Activated T-helper 1 cell treated with anti-CD3 and anti-CD28 coated beads, Interleukin-12 subunit alpha, Interleukin-12 subunit beta, Interleukin-2, Interleukin-4 antibody, amounts not matched to agents 30 ng/mL and 10 ng/mL and 1 ng/mL, durations not matched to agents 14 hours and 24 hours and 36 hours (primary cell): ENCODE measurements at places on chromosomes 6 and 20.

- DNase-seq: no peak
Observed at GRCh38 chr6:130765181-130765727, 62.0 kb upstream of the SMLR1 start.

DNA sequence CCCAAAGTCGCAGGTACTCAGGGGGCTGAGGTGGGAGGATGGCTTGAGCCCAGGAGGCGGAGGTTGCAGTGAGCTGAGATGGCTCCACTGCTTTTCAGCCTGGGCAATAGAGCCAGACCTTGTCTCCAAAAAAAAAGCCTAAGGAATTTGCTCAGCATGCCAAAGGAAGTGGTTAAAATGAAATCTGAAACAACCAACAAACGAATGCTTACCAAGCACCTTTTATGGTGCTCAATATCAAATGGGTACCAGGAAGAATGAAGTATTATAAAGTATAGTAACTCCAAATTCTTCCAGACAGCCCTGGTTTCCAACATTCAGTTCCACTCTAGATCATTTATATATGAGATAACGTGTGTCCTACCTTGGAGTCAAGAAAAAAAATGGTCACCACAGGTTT, 14.0 kb downstream of the GMDS start:
- no peak for DNase-seq

DNA sequence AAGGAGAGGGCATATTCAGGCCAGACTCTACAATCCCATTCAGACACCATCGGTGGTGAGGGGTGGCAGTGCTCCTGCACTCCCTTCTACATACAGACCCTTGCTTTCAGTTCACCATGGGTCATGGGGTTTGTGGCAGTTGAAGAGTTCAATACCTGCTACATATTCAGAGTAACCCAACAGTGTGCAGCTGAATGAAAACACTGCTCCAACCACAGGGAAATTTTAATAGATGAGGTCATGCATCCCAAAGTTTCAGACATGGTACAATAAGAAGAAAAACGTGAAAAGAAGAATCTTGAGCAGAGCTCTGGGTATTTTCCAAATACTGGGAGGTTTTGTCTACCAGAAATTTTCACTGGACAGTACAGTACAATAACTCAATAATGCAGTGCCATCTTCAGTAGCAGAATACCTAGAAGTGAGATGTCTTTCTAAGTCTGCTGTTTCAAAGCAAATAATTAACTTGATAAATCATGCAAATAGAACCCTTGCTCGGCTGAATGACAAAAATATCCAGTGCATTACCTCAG, 162.1 kb downstream of the PTPRK start:
- DNase-seq: no peak

GRCh38 chr6:153618371-153619322, 420.4 kb upstream of the OPRM1 start:
- no peak for DNase-seq

DNA sequence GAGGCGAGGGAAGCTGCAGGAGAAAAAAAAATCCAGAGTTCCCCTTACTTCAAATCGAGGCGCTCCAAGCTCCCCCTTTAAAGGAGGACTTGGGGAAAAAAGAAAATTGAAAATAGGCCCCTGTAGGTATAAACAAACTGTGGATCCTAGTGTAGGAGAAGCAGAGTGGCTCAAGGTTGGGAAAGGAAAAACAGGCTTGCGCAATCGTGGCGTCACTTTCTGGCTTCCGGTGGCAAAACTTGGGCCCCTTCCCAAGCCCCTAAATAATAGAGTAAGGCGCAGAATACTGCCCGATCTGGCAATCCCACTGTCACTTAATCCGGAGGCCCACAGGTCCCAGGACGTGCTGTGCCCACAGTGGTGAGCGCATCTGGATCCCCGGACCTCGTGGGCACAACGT, 8.0 kb downstream of the PAX1 start:
- no peak for DNase-seq

- DNase-seq: no peak
Observed at GRCh38 chr20:25378189-25378883, 12.3 kb downstream of the ABHD12 start.

- DNase-seq: no peak
Observed at GRCh38 chr6:4910037-4910760, 93.6 kb downstream of the RPP40 start.

GRCh38 chr6:32529697-32530430, at the start of gene HLA-DRB5:
TSS of gene HLA-DRB5 (minus strand) at chr6:32530287. CDS start at chr6:32530224, 63 bp downstream.
- DNase-seq: no peak

GRCh38 chr20:4135385-4136077, 120.2 kb upstream of the RNF24 start:
- no peak for DNase-seq

DNA sequence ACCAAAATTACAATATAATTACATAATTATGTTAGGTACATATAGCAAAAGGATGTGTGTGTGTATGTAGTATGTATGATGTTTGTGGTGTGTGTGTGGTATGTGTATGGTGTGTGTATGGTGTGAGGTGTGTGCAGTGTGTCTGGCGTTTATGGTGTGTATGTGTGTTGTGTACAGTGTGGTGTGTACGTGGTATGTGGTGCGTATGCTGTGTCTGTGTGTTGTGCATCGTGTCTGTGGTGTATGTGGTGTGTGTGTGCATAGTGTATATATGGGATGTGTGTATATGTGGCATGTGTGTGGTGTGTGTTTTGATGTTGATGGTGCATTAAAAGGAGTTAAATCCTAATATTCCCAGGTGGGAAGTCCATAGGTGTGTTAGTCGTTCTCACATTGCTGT, 62.8 kb downstream of the PLG start:
- no peak for DNase-seq

GRCh38 chr6:1868561-1869261, 259.0 kb downstream of the FOXC1 start:
- DNase-seq: no peak

DNA sequence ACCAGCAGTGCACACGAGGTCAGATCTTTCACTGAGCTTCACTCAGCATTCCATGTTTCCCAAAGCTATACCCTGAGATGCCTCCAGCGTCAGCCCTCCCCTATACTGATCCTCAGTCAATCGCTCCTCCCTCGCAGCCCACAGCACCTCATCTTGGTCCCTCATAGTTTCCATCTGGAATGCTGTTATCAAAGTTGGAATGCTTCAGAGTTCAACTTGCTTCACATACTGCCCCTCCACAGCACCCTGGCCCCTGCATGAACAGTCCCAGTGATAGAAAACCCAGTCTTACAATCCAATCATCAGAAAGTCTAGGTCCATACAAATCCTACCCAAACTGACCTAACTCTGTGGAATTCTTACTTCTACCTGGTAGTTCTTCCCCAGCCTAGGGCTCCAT, 20.0 kb downstream of the SPAG4 start:
- DNase-seq: no peak

DNA sequence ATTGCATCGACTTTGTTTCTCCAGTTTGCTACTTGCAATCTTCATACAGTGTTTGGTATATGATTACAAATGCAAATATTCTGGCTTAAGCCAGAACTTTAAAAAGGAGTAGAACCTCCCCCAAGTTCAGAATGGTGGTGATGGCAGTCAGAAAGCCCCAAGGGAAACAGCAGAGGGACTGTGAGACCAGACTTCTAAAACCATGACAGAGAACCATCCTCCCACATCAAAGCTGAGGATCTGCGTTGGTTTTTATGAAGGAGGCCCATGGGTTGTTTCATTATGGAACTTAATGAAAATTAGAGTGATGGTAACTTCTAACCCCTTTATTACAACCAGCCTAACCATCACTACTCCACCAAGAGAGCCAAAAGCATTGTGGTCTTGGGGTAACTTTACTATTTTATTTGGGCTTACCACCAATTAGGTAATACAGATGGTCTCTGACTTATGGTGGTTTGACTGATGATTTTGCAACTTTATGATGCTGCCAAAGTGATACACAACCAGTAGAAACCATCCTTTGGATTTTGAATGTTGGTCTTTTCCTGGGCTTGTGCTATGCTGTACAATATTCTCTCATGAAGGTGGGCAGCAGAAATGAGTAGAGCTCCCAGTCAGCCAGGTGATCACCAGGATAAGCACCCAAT, 10.9 kb upstream of the MRS2 start:
- no peak for DNase-seq

DNA sequence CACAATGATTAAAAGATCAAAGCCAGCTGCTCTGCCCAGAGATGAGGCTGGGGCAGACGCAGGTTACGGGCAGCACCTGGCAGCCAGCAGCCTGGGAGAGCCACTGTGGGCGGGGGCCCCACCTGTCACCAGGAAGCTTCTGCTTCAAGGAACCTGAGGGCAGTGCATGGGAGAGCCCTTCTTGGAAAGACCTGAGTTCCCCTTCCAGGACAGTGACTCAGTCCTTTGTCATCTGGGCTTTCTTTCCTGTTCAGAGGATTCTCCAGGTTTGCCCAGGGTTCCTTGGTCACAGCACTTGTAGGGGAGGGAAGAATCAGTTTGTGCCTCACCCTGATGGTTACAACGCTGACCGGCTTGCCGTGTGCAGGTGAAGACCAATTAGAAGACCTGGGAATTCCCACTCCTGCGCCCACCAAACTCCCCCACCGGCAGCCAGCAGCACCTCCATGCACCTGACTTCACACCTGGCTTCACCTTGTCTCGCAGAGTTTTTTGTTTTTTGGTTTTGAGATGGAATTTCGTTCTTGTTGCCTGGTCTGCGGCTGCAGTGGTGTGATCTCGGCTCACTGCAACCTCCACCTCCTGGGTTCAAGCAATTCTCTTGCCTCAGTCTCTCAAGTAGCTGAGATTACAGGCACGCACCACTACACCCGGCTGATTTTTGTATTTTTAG, 2.0 kb downstream of the ZBP1 start:
- DNase-seq: no peak

- DNase-seq: no peak
Observed at GRCh38 chr20:63342561-63343459, 18.3 kb downstream of the CHRNA4 start.

- DNase-seq: no peak
Observed at GRCh38 chr6:30495993-30496392, 6.7 kb downstream of the HLA-E start.

- DNase-seq: no peak
Observed at GRCh38 chr6:4349931-4350330, 214.6 kb upstream of the ECI2 start.

DNA sequence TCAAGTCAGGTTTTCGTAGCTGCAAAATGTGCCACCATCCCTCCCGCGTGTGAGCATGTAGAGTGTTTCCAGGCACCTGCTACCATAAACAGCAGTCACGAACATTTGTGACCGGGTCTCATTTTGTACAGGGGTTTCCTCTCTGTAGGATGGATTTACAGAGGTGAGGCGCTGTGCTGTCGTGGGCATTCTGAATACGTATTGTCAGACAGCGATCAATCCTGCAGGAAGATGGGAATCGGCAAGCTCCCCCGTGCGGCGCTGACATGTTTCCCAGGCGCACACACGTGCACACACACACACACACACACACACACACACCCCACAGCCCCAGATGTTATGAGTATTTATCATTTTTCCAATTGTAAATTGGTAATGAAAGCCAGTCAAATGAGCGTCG, 15.8 kb downstream of the ANKRD60 start:
- DNase-seq: no peak

DNA sequence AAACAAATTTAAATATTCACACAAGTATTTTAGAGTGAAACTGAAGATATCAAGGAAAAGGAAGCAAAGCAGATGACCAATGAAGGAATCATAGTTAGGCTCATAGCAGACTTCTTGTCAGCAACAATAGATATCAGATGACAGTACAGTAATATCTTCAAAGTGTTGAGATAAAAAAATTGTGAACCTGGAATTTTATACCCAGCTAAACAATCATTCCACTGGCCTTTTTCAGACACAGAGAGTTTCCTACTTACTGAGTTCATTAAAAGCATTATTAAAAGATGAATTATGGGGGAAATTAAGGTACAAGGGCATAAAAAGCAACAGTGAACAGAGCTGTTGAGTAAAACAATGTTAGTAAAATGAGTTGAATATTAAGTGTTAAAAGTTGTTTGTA, 254.6 kb downstream of the UST start:
- DNase-seq: no peak

DNA sequence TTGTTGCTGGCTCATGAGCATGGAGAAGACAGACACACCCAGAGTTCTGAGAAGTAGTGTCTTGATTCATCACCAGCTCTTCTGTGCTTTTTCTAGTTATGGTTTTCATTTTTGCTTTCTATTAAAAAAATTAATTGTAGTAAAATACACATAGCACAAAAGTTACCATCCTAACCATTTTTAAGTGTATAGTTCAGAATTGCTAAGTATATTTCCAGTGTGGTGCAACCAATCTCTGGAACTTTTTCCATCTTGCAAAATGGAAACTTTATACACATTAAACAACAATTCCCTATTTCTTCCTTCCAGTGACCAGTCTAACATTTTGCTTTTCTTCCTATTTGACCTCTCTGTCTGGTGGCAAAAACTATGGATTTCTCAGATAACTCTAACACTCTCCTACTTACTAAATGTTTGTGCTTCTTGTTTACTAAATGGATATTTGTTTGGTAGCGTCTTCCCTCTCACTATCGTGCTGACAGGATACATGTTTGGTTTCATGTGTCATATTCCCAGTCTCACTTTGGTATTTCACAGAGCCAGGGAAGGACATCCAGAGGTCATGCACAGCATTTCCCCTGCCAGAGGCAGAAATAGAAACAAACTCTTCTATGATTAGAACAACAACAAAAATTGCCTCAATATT, 40.6 kb downstream of the TXLNB start:
- no peak for DNase-seq

DNA sequence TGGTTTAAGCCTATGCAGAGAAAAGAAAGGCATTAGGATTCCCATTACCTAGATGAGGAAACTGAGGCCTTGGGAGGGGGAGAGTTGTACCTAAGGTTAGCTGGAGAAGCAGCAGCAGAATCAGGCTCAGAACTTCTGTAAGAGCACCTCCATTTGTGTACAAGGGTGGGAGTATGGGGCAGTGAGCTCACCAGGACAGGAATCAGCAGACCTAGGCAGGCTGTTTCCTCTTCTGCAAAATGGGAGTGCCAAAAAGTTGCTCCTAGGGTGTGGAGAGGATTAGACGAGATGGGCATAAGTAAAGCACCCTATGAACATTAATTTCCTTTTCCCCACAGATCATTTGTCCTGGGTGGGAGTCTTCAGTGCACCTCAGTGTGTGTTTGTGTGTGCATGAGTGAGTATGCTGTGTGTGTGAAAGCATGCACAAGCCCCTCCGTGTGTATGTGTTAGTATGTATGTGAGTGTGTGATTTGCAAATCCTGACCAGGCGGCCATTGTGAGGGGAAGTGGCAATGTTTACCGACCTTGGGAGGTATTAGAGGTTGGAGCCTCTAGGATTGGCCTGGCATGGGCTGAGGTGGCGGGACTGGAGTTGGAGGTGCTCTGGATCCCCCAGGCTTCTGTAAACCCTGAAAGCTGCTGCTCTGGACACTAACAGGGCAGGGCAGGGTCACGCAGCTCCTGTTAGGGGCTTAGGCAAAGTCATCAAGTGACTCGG, 78.8 kb downstream of the VEGFA start:
- no peak for DNase-seq
